ENCODE measurements at places on chromosomes 12 and 14.
A peak's percentile ranks its signal among the peaks of the same experiment; 100 is the strongest.

DNA sequence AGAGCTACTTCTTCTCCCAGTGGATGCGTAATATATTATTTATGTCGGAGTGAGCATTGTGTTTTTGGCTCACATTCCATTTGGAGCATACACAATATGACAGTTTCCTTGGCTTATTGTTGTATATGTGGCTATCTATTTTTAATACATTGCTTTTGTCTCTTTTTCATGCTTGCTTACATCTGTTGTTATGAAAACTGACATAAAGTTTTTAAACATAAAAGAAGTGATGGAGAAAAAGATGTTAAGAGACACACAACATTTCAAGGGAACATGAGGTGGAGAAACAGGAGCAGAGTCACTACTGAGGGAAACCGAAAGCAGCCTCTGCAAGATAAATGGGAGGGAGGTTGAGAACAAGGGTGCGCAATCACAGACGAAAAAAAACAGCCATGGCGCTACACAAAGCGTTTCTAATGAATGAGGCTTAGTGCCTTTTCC is 228.4 kb upstream of the NPAS3 start:
- DNase-seq: no peak

DNA sequence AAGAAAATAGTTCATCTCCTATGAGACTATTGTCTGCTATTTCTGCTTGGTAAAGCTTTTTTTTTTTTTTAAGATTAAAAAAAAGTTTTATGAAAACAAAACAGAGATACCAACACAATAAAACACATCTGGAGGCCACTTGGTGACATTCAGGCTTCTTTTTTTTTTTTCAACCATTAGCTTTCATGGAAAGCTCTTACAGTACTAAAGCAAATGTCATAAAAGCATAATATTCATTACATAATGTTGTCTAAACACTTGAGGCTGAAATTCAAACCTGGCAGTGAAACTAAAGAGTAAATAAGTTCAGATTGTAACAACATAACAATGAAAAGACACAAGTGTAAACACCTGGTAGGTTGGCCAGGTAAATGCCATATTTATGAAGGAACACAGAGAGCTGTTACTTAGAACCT is 14.7 kb downstream of the PRICKLE1 start:
- DNase-seq: no peak

- DNase-seq: no peak
Observed at GRCh38 chr12:18967814-18968213, 161.7 kb upstream of the PLEKHA5 start.

DNA sequence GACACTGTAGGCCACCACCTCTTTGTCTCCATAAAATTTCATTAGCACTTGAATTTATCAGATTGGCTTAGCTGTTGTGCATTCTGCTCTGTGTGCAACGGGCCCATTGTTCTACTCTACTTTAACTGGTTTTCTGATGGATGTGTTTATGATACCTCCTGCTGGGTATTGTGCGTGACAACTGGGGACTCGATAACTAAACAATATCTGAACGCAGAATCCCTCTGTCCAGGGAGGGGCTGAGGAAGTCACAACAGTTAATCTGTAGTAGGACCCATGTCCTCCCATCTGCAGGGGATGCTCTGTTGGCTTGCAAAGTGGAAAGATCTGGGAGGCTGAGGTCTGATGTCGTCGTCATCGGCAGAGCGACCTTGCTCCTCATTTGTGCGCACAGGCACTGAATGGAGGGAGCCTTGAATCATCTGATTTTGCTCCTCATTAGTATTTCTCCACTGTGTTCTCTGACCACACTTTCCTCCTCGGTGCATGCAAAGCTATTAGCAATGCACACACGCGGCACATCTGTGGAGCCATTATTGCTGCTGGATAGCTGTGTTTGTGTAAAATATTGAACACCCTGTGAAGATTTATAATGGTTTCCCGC is 422.5 kb downstream of the NRXN3 start:
- no peak for DNase-seq

GRCh38 chr14:103820908-103821307 is 26.5 kb downstream of the PPP1R13B start:
- DNase-seq: no peak

- no peak for DNase-seq
Observed at GRCh38 chr14:89619596-89619995, 202.6 kb upstream of the FOXN3 start.

DNA sequence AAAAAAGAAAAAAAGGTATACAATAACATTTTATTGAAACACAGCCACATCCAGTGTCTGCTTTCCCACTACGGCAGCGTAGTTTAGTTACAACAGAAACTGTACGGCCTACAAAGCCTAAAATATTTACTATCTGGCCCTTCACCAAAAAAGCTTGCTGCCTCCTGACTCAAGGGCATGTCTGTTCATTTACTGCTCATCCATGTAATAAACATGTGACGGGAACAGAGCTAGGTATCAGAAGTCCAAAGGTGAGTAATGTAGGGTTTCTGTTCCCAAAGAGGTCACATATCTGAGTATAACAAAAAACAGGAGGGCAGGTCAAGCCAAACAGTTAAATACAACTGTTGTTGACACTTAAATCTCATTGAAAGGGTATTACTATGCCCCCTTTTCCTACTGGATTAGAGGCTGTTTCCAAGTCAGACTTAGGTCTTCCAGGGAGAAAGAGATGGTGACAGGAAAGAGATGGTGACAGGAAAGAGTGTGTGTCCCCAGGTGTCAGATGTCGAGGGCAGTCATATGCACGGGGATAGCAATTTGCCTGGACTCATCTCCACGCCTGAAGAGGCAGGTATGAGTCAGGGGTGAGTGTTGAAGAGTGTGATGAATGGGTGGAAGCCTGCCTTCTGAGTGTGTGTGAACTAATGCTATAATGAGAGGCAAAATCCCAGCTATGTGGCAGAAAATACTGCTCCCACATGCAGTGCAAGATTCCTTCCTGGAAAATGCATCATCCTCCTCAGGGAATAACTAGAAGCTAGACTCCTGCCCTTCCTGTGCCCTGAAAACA is 77.7 kb downstream of the MAP3K9 start:
- DNase-seq: no peak

DNA sequence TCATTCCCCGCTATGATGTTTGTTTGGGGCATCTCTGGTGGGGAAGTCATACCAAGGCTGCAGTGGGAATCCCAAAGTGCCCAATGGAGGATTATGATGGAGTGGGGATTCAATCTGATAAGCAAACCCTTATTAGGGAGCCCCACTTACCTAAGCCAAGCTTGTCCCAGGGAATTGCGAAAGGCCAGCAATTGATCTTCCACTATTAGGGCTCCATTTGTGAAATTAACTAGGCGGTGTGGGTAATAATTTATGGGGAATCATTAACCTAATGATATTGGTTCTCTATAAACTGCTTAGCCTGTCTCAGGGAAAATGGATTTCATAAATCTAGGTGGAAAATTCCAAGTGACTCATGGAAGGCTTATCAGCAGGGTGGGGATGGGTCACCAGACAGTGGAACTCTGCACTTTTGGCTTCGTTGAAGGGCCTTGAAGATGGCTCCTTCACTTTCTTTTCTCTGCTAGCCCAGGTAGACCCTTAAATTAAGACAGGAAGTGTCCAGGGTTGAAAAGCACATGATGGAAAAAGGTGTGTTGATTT is 113.0 kb upstream of the WSCD2 start:
- no peak for DNase-seq

- no peak for DNase-seq
Observed at GRCh38 chr12:109686523-109686922, 27.1 kb upstream of the FAM222A start.

DNA sequence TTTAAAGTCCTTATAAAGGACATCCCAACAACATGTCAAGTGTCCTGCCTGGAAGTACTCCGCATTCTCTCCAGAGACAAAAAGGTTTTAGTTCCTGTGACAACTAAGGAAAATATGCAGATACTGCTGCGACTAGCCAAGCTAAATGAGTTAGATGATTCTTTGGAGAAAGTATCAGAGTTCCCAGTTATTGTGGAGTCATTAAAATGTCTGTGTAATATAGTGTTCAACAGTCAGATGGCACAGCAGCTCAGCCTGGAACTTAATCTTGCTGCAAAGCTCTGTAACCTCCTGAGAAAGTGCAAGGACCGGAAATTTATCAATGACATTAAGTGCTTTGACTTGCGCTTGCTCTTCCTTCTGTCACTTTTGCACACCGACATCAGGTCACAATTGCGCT is 40.2 kb downstream of the RIC8B start:
- no peak for DNase-seq

DNA sequence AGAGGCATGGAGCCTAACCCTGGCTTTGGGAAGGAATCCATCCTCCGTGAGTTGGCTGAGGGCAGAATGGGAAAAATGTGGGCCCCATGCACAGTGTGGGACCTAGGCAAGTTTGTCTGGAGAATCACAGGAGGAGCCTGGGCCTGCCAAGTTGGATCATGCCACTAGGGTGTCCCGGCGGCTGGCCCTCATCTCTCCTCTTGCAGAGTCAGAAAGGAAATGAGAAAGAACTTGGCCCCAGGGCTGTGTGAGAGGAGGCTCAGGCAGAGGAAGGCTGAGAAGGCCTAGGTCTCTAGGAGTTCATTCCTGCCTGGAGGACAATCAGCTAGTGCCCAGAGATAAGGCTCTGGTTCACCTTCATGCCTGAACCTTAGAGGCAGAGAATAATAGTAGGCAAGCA is 2.5 kb upstream of the ESRRB start:
- DNase-seq: no peak

GRCh38 chr12:80925237-80925636 is 12.5 kb downstream of the LIN7A start:
- DNase-seq: no peak

DNA sequence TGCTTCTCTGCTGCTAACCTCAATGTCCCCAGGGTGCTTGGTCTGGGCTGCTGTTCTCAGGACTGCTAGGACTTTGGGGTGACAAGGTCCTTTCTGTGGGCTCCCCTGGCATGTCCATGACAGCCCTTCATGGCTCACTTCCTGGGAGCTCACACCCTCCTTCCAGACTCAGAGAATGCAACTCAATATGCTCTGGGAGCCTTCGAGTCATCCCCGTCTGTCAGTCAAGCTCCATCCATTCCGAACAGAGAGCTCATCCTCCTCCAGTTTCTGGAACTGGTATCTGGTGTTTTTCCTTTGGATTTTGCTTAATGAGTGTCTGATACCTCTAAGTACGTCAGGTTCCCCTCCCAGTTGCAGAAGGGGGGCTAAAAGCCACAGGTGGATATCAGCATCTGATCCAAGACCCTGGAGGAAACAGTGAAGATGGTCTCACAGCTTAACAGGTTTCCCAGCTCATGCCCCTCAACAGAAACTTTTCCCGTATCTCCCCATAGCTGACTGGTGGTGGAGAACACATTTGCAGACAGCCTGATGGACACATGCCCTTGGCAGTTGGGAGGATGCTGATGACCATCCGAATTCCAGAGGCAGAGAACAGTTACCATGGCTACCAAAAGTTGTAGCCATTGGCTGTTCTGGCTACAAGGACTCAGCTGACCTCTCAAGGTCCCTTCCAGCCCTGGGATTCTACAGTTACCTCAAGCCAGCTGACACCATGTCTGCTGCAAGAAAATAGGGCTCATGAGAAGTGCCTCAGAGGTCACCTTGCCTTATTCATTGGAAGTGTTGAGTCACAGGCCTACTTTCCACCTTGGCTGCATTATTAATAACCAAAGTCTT is 9.5 kb upstream of the RAB35 start:
- no peak for DNase-seq

DNA sequence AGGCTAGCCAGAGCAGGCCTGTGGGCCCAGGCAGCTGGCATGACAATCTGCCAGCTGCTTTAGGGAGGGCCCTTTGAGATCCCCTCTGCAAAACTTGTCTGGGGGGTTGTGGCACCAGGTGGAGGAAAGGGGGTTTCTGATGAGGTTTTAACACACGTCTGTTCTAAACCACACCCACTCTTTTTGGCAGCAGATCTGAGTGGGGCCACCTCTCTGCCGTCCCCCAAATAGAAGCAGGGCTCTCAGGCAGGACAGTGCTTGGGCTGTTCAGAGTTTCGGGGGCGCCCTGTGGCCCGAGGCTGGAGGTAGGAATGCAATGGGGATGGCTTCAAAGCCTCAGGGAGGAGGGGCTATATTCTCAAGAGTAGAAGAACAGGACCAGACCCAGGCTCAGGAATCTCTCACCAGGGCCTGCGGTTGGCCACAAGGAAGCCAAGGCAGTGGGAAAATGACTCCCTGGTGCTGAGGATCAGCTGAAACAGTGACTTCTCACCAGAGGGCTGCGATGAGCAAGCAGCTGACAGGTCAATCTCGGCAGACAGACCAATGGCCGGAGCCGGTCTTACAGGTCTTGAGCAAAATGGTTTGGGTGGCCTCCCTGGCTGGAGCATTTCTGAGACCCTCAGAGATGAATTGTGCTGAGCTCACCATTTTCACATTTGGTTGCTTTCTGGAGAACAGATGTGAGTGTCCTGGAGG is 1.5 kb upstream of the KRT5 start:
- peak; percentile 20 for DNase-seq

GRCh38 chr14:68231898-68232297 is 412.3 kb downstream of the RAD51B start:
- no peak for DNase-seq

DNA sequence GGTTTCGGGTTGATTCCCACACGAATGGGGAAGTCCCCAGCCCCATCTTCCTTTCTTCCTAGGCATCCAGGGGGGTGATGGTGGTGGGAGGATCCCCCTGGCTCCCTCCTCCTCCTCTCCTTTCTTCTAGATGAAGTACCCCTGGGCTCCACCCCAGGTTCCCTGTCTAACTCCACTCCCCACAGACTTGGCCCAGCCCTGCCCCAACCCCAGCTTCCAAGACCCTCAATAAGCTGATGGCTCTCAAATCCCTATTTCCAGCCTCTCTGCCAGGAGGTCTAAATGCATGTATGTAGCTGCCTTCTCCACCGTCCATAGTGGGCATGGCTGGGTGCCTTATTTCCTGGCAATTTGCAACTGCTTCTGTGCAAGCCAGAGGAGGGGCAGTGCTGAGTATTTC is 383.7 kb downstream of the BCL11B start:
- DNase-seq: no peak

DNA sequence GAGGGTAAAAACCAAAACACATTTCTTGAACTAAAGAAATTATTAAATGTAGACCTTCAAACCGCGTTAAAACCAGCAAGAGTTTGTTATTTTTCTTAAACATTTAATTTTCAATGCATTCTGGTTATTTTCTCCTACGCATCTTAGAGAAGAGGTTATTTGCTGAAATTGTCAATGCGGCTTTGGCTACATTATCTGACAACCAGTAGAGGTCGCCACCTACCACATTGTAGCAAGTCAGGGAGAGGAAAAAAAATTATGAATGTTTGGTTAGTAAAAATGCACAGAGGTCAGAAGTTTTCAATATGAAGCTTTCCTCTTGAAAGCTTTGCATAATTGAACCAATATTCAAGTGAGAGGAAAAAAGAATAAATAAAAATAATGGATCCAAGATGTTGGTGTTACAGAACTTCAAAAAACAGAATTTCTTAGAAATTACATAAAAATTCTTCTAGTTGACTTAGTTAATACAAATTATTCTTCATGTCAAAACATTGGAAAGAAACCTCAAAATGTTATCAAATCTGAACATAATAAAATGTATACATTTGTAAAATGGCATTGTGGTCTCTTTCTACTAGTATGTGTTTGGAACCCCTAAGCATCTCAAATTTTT is 159.4 kb upstream of the TMTC2 start:
- peak; percentile 37 for DNase-seq

- DNase-seq: no peak
Observed at GRCh38 chr14:39091716-39092115, 11.3 kb downstream of the SEC23A start.

GRCh38 chr12:21912318-21912717 is 28.9 kb downstream of the ABCC9 start:
- no peak for DNase-seq

- DNase-seq: no peak
Observed at GRCh38 chr12:77592836-77593235, 237.9 kb upstream of the NAV3 start.

Data from fibroblast of skin of left quadriceps (primary cell).